ENCODE measurements at places on chromosomes 6 and 20. TPM values are rescaled to one million over a fixed set of nuclear protein-coding genes. Genes with fewer than 3 reads are reported as not detected.

DNA sequence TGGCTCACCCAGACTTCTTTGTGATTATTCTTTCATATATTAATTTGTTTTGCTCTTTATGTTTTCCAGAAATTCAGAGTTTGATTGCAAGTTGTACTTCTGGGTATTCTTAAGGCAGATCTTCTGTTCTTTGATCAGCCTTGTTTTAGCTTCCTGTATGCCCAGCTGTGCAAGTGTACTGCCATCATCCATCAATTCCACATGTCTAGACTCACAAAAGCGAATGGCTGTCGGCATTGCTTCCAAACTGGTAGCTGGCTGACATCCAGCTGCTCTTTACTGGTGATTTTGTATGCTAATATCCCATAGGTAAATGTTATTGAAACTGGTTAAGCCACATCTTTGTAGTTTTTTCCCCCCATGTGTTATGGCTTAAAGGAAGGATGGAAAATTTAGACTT, 1084.8 kb upstream of the CITED2 start:
- no peak for DNase-seq

ZNF334 gene
- total RNA-seq: 1.3 TPM

DNA sequence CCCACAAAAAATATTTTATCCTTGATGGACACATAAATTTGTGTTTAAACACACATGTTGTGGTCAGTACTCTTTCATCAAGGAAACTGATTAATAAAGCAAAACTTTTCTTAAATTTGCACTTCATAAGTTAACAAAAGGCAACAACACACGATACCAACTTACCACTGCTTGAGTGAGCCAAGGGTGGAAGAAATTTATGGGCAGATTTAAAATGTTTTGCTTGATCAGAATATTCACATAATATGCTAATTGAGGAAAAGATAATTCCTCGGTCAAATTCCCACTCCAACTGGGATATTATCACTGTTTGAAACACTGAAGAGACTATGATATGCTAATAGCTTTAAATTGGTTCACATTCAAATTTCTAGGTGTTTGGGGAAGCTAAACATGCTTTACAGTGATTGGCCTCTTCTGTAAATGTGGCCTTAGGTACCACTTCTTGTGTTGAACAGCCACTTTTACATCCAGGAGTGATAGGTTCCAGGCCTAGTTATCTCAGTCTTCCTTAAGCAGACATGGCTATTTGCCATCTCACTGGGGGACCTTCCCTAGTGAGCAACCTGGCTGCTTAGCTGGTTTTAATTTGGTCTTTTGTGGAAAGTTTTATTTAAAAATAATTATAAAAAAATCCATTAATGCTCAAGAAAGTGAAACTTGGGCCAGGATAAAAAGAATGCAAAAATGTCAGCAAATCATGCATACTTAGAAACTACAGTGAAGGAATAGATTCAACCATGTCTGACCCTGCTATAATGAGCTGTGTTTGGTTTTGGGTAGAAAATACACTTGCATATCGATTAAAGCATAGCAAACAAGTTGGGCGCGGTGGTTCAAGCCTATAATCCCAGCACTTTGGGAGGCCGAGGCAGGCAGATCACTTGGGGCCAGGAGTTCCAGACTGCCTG, 221.2 kb upstream of the MAP3K7 start:
- no peak for DNase-seq

DNA sequence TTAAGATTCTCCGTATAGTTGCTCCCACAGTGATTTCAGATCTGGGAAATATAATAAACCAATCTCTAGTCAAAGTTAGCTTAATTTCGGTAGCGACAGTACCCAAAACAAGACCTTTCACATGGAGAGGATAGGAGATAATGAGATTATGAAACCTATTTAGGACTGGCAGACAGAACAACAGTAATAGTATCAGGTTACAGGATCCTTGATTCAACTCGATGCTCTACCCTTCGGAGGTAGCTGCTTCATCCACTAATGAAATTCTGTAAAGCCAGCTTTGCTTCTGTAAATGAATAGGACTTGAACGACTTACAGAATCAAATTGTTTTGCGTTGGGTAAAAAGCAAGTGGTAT, 534 bp upstream of the AKIRIN2 start:
- no peak for DNase-seq

TREM1 gene
- not detected for total RNA-seq

DNA sequence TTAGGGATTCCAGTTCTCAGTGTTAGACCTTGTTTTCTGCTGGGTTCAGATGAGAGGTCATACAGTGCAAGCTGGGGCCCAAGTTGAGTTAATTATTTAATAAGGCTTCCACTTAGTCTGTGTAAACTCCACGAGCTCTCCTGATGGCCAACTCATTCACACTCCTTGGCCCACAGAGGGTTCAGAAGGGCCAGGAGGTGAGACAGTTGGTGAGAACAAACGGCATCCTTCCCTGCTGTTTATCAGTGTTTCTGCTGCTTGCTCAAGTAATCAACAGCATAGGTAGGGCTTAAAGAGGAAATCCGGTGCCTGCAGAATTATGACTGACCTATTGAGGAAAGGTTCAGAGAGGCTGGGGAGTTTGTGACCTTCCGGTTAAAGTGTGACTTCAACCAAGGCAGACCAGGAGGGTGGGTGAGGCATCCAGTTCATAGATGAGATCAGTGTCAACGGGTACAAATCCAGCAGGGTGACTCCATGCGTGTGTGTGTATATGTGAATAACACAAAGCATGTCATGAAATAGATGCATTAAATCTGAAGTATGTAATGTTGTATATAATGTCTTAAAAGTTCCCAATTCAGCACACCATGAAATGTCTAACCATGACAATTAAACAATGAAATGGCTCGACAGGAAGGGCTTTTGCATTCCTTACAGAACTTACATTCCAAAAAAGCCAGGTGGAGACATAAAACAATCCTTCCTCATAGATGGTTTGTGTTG, 37.4 kb upstream of the BCAS1 start:
- no peak for DNase-seq

DNA sequence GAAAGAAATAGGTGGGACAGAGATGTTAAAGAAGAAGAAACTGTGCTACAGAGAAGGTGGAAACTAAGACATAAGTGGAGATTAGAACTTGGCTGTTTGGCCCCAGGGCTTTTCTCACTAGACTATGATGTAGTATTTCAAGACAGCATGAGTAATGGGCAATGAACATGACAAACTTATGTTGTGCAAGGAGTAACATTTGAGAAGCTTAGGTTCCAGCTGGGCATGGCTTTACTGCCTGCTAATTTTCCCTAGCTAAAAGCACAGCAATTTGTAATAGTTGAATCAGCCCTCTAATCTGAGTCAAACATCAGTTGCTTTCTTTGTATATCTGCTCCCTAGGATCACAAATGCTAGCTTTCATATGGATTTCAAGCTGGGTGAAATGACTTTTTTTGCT, 294.3 kb upstream of the BMP2 start:
- DNase-seq: no peak

- no peak for DNase-seq
Observed at GRCh38 chr6:167779993-167780655, 46.6 kb upstream of the AFDN start.

EMILIN3 gene
- not detected for total RNA-seq

PLG gene
- 0.55 TPM for total RNA-seq

DNA sequence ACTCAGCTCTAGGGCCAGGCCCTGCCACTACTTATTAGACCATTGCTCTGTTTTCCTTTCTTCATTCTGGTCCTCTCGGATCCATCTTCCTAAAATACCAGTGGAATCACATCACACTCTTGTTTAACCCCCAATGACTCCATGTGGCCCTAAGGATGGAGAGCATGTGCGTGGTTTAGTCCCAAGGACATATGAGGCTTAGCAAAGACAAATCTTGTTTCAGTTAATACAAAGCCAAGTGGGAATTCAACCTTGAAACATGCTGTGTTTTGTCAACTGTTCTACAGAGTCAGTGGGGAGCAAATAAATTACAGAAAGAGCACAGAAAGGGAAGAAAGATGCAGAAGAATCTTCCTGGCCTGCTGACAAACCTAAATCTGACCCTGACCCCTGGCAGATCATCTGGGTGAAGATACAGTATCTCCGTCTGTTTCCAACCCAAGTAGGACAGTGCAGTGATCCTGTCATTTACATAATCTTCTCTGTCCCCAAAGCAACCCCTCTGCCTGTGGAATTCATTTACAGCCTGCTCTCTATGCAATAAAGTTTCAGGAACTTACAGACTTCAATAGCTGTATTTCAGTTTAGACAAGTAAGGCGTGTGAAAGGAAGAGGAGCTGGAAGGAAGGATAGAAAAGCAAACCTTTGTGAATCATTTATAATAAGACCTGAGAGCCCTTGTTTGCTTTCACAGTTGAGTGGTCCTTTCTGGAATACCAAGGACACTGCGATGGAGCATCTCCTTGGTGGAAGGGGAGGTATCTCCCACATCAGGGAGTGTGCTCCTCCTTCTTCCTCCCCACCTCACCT, 144.0 kb downstream of the THBS2 start:
- DNase-seq: no peak

GRCh38 chr6:167933847-167934246, 63.6 kb upstream of the KIF25 start:
- DNase-seq: no peak

CST5 gene
- not detected for total RNA-seq

- DNase-seq: no peak
Observed at GRCh38 chr20:36425166-36425565, 116.2 kb upstream of the MYL9 start.

NOL7 gene
- total RNA-seq: 67.3 TPM

PLA2G7 gene
- total RNA-seq: not detected

DNA sequence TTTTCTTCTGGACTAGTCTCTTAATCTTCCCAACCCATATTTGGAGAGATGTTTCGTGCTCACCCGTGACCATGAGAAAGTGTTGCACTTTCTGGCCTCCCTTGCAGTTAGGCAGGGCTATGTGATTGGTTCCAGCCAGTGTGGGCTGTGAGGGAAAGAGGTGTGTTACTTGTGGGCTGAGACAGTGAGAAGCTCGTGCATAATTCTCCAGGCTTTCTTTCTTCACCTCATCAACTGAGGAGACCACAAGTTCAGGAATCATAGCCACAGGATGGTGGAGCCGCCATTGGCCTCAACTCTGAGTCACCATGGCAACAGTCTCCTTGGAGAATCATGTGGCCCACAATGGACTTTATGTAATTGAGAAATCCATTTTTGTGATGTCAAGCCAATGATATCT, 57.5 kb upstream of the FUCA2 start:
- no peak for DNase-seq

NMBR gene
- total RNA-seq: not detected

- DNase-seq: peak; percentile 25
Observed at GRCh38 chr6:151493804-151494234, at the start of gene CCDC170. TSS of gene CCDC170 (plus strand) at chr6:151494017. CDS start at chr6:151494129, 112 bp downstream.

SLC2A10 gene
- total RNA-seq: not detected

- peak; percentile 88 for DNase-seq
Observed at GRCh38 chr6:158649289-158650143, at the start of gene SYTL3. TSS of gene SYTL3 (plus strand) at chr6:158650054. CDS start at chr6:158663269, 13,215 bp downstream.

DNA sequence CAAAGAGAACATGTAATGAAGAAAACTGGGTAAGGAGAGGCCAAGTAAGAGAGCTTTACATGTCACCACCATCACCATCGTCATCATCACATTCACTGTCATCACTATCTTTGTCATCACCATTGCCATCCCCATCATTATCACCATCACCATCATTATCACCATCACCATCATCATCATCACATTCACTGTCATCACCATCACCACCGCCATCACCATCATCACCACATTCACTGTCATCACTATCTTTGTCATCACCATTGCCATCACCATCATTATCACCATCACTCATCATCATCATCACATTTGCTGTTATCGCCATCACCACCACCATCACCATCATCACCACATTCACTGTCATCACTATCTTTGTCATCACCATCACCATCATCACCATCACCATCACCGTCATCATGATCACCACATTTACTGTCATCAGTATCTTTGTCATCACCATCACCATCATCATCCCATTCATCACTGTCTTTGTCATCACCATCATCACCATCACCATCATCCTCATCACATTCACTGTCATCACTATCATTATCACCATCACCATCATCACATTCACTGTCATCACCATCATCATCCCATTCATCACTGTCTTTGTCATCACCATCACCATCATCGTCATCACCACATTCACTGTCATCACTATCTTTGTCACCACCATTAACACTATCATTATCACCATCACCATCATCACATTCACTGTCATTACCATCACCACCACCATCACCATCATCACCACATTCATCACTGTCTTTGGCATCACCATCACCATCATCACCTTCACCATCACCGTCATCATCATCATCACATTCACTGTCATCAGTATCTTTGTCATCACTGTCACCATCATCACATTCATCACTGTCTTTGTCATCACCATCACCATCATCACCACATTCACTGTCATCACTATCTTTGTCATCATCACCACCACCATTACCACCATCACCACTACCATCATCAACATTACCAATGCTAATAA, 172.3 kb downstream of the ERMARD start:
- DNase-seq: no peak

- no peak for DNase-seq
Observed at GRCh38 chr6:23584134-23584763, 541.8 kb upstream of the NRSN1 start.

HFE gene
- 4.3 TPM for total RNA-seq

- no peak for DNase-seq
Observed at GRCh38 chr20:346640-347316, at the start of gene NRSN2. TSS of gene NRSN2 (plus strand) at chr20:347111. CDS start at chr20:349644, 2,533 bp downstream.

- DNase-seq: no peak
Observed at GRCh38 chr20:35551503-35551902, 9.6 kb downstream of the ERGIC3 start.

PI3 gene
- total RNA-seq: not detected

DNA sequence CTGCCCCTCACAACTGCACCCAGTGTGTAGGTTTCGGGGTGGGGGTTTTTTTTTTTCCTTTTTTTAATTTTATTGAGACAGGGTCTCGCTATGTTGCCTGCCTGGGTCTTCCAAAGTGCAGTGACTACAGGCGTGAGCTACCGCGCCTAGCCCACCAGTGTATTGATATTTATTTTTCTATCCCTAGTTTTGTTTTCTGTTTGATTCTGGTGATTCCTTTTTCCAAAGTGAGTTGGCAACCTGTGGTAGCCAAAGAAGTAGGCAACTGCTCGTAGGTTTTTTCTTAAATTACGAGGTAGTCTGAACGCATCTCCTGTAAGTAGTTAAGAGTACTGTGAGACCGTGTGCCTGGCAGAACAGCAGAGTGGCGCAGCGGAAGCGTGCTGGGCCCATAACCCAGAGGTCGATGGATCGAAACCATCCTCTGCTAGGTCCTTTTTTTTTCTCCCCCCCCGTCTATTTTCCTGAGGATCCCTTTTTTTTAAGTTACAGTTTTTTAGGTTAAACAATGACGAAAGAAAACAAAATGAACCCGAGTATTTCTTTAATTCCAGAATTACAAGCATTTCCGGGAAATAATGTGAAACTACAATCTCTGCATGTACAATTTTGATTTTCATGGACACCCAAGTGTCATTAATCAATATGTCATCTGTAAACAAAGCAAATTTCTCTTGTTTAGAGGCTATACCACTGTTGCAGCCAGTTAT, 78.7 kb upstream of the BTN3A2 start:
- DNase-seq: peak; percentile 85

DNA sequence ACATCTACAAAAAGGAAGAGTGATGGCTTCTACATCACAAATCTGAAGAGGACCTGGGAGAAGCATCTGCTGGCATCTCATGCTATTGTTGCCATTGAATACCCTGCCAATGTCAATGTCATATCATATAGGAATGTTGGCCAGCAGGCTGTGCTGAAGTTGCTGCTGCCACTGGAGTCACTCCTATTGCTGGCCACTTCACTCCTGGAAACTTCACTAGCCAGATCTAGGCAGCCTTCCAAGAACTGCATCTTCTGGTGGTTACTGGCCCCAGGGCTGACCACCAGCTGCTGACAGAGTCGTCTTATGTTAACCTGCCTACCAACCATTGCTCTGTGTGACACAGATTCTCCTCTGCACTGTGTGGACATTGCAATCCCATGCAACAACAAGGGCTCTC, 111.8 kb downstream of the PERP start:
- no peak for DNase-seq

STMND1 gene
- total RNA-seq: not detected

All from activated CD8-positive, alpha-beta T cell treated with anti-CD3 and anti-CD28 coated beads, Interleukin-2, amount 10 ng/mL, durations not matched to agents 7 days and 5 days (primary cell).